Stimulated activated CD8-positive, alpha-beta memory T cell treated with anti-CD3 and anti-CD28 coated beads, Interleukin-2, amount 100 ng/mL, for 1 hour (primary cell): ENCODE measurements at places on chromosomes 4 and X.
A peak's percentile ranks its signal among the peaks of the same experiment; 100 is the strongest.

DNA sequence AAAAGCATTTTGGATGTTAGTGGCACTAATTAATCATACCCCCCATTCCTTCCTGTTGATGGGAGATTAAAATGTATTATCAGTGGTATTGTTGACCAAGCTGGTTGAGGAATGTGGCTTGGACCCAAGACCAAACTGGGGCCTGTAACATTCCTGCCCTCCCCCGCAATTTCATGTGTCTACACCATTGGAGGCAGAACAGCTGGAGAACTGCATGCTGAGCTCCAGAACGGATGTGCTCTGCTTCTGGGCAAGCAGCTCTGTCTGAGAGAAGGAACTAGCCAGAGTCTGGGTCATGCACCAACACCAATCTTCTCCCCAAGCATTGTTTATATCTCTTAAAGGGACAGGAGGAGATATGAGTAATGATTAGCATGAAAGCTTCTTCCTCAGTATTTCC lies 185.5 kb downstream of the CEP135 start:
- DNase-seq, result no peak

DNA sequence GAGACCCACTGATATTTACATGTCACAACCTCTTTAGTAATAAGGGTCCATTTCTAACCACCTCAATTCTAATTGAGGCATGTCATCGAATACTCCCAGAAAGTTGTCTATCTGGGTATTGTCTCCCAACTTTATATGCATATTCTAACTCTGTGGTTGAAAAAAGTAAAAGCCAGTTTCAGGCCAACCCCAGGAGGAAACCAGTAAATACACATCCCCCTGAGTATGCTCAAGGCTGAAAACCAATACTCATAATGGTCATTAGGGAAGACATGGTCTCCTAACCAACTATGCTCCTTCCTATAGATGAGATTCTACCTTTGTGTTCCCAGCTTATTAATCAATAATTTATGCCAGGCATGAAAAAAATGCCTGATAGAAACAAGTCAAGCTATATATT lies 96.6 kb downstream of the SH3KBP1 start:
- no peak for DNase-seq

DNA sequence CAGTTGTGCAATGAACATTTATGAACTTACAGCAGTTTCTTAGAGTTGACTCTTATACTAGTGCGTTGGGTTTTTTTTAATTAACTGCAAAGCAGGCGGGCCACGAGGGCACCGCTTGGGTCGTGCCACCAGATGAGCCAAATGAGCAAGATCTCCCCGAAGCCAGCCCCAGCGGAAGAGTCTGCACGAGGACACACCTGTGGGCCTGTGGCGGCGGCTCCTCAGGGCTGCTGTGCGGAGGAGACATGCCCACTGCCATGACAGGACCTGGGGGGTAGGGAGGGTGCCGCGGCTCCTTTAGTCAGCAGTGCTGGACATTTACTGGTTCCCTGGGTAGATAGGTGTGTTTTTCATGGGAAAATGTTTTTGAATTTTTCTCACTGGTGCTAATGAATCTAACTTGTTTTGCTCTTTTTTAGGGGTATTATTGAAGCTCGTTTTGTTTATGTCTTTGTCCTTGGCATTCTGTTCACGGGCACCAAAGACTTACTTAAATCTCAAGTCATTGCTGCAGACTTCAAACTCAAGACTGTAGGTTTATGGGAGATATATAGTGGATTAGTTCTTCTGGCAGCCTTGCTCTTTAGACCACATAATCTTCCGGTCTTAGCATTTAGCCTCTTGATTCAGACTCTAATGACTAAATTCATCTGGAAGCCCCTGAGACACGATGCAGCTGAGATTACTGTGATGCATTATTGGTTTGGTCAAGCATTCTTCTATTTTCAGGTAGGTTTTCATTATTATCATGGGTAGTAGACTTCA lies 31.2 kb downstream of the PIGG start:
- DNase-seq, result no peak

- no peak for DNase-seq
Observed at GRCh38 chr4:16582526-16582925, 315.9 kb downstream of the LDB2 start.

- DNase-seq, result no peak
Observed at GRCh38 chr4:181693517-181693916, 549.7 kb upstream of the TENM3 start.

- DNase-seq, result no peak
Observed at GRCh38 chr4:125626946-125627345, 312.2 kb downstream of the FAT4 start.

DNA sequence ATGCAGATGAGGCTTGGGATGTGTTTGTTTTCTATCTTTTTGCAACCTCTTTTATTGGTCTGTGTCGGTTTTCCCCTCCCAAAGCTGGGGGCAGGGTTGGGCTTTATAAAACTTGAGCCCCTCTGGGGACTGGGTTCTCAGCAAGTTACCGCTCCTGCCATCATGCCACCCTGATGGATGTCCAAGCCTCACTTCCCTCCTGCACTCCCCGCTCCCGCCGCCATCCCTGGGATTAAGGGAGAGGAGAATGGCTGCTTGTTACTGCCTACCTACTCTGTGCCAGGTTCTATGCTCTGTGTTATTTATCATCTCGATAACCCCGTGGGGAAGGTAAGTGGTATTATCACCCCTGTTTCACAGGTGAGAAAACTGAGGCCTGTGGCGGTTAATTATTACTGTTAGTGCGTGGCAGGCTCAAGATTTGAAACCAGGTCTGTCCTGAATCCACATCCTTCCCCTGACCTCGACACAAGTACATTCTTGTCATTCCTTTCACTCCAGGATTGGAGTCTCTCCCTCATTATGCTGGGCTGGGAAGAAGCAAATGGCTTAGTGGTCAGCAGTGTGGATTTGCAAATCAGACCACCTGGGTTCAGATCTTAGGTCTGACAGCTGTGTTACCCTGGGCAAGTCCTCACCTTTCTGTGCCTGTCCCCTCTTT lies 4.5 kb downstream of the UBA1 start:
- DNase-seq, result no peak

- DNase-seq, result peak; percentile 57
Observed at GRCh38 chrX:1537031-1537715, at the start of gene P2RY8. Gene P2RY8 (minus strand): TSS chrX:1537185. CDS start chrX:1466558, 70,627 bp downstream.

DNA sequence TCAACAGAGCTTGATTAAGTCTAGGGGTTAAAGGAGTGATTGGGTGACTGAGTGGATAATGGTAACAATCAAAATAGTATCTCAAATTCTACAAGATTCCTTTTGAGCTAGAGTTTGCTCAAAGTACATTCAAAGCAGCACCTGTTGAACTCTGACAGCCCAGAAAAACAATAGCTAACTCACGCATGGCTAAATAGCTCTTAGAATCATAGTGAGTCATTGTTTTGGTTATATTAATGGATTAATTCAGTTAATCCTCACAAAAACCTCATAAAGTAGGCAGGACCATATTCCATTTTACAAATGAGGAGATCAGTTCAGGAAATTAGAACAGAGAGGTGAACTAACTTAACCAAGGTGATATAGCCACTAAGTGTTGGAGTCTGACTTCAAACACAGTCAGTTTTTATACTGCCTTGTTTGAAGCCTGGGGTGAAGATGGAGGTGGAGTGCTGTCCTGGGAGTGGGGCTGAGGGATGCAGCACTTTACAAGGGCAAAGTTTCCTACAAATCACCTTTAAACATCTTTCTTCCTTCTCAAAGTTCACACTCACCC lies 35.9 kb upstream of the PPM1K start:
- no peak for DNase-seq

- DNase-seq, result no peak
Observed at GRCh38 chr4:151468715-151469696, 60.0 kb downstream of the FHIP1A start.

GRCh38 chr4:101187841-101188240 lies 159.5 kb downstream of the PPP3CA start:
- DNase-seq, result no peak

- DNase-seq, result no peak
Observed at GRCh38 chr4:5812506-5813229, 80.2 kb downstream of the CRMP1 start.

- DNase-seq, result no peak
Observed at GRCh38 chr4:2245057-2245786, 3.3 kb upstream of the HAUS3 start.

DNA sequence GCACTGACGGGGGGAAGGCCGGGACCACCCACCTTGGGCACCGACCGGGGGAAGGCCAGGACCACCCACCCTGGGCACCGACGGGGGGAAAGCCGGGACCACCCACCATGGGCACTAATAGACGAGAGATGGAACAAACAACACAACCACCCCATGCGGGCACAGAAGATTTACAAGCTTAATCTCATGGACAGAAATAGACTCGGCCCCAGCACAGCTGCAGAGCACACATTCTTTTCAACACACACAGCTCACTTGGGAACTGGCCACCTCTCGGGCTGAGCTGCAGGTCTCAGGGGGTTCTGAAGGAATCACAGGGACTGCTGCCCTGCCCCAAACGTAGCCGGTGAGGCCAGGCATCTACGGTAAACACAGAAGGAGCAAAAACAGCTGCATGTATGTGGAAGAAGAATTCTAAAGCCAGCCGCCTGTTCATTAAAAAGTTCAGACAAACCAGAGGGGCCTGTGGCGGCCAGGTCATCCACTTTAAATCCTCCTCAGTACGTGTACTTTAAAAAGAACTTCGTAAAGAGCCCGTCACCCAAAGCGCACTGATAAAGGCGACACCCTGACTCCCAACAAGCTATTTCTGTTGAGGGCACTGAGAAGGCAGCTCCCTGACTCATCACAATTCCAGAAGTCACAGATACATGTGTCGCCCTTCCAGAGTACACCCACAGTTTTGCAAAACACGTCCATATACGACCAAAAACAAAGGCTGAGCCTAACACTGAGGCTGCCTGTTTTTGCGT lies 17.7 kb downstream of the PPP2R3B start:
- DNase-seq, result no peak

DNA sequence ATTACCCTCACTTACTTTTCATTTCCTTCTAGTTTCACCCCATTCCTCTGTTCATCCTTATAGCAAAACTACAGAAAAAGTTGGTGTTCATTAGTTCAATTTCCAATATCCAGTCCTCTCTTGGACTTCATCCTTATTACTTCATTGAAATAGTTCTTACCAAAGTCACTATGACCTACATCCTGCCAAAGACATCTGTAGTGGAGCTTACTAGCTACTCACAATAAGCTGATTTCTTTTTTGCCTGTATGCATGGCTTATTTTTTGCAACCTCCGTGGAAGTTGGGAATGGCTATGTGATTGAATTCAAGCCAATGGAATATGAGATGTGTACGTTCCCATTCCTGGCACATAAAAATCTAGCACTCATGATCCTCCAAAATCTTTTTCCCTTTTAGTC lies 4.6 kb upstream of the CDKL2 start:
- no peak for DNase-seq

- DNase-seq, result no peak
Observed at GRCh38 chr4:117637347-117637746, 396.9 kb upstream of the NDST3 start.

DNA sequence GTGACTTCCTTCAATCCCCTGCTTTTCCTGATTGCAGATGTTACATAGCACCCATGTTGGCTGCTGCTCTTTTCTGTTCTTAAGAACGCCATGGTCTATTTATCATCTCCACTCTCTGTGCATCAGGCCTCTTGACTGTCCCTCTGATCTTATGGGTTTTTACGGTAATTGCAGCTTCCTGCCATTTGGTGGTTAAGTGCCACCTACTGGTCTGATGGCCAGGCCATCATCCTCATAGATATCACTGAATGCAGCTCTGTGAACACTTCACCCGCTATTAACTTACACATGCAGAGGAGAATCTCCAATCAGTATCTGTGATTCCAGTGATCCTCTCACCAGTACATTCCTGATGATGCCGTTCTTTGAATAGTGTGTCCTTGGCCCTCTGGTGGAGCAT lies 382.4 kb downstream of the TRAM1L1 start:
- no peak for DNase-seq

DNA sequence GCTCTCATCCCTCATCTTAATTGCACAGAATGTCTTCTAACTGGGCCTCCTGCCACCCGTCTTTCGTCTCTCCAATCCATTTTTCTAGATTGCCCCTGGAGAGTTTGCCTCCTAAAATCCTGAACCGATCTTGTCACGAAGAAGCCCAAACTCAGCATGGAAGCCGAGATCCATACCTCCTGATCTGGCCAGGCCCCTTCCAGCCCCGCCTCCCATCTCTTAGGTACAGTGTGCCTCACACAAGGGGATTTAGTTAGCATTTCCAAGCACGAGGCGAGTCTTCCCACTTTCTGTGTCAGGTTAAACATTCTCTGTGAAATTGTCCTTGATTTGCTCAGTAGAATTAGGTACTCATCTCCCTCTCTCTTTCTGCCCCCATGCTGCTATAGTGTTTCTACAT lies 80.0 kb upstream of the TENM3 start:
- DNase-seq, result no peak

- no peak for DNase-seq
Observed at GRCh38 chr4:37549041-37549440, 137.1 kb downstream of the RELL1 start.

GRCh38 chr4:173513651-173514050 lies 16.4 kb downstream of the HAND2 start:
- DNase-seq, result no peak

DNA sequence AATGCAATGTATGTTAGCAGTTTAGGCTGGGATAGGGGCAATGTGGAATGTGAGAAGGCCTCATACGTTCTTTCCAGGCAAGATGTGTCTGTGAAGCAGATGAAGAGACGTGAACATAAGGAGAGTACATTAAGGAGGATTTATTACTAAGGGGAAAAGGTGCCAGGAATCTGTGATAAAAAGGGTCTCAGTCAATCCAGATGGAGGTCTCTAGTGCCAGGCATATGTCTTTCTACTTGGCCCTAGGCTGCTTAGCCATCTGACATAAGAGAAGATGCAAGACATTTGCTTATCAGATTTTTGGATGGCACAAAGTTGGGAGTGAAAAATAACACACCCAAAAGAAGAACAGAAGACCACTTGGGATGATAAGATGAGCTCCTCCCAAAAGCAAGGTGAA lies 93.0 kb upstream of the PRKG2 start:
- no peak for DNase-seq

- no peak for DNase-seq
Observed at GRCh38 chr4:185837415-185838103, 25.6 kb upstream of the SORBS2 start.

- no peak for DNase-seq
Observed at GRCh38 chrX:119156241-119156640, 28.6 kb upstream of the KIAA1210 start.

DNA sequence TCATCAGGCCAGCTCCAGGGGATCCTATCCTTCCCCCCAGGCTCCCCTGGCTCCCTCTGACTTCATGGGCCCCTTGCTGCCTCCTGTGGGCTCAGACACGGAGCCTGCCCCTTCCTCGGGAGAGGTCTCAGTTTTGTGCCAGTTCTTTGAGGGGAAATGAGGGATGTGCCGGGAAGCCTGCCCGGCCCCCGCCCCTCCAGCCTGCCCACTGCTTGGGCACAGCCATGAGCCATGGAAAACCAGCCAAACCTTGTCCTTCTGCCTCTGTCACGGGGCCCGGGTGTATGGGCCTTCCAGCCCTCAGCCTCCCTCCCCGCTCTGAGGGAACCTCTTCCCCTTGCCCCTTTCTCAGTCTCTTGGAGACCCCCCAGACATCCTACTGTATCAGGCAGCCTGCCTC lies 6.8 kb downstream of the BGN start:
- no peak for DNase-seq

DNA sequence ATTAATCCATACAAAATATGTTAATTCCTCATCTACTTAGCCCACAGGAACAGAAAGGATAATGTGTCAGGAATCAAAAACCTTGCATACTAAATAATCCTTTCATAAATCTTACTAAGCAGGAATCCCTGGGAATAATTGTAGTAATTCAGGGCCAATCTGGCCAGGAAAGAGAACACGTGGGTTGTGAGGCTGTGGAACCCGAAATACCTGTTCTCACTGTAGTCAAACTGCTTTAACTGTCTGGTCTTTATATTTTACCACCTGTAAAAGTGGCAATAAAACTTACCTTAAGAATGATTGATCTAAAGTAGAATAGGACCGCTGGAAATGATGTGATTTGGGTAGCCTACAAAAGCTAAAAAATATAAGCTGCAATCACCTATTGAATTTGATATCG lies 1620.9 kb downstream of the STIM2 start:
- no peak for DNase-seq
